Stimulated activated CD4-positive, alpha-beta T cell treated with anti-CD3 and anti-CD28 coated beads, Interleukin-15, amount 100 ng/mL, for 1 hour (primary cell): ENCODE measurements at places on chromosomes 3 and 15.

GRCh38 chr15:52349052-52349700 is 53.6 kb upstream of the MYO5C start:
- DNase-seq = no peak

DNA sequence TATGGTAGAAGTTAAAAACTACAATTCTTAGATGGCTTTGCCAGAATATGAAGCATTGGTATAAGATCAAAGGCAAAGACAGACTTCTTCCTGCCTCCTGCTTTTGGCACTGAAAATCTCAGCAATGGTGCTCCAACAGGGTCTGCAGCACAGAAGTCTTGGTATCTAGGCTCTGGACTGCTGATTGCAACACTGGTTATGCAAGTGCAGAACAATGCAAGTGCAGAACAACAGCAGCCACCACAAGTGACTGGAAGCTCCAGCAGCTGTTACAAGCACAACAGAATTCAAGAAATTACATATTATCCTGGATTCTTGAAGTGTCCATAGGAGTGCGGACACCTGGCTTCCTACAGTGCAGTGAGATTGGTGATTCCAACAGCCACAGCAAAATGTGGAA is 33.7 kb downstream of the ZBTB20 start:
- no peak for DNase-seq

- DNase-seq = no peak
Measured at GRCh38 chr3:88984256-88984655, 123.2 kb upstream of the EPHA3 start.

- DNase-seq = no peak
Measured at GRCh38 chr15:100597862-100598261, 4.1 kb downstream of the LINS1 start.

GRCh38 chr15:44654858-44655257 is 8.6 kb downstream of the SPG11 start:
- no peak for DNase-seq

DNA sequence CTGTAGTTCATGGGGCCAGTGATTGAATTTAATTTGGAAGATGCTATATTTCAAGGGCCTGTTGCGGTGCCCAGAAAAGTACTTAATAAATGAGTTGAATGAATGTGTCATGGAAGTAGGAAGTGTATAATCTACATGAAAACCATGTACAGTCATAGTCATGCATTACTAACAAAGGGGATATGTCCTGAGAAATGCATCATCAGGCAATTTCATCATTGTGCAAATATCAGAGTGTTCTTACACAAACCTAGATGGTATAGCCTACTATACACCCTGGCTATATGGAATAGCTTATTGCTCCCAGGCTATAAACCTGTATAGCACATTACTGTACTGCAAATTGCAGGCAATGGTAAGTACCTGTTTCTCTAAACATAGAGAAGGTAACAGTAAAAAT is 10.7 kb upstream of the MYO5C start:
- DNase-seq = no peak

- no peak for DNase-seq
Measured at GRCh38 chr3:59856934-59857460, 807.2 kb upstream of the CFAP20DC start.

- DNase-seq = no peak
Measured at GRCh38 chr15:29568840-29569532, 253.3 kb downstream of the TJP1 start.

DNA sequence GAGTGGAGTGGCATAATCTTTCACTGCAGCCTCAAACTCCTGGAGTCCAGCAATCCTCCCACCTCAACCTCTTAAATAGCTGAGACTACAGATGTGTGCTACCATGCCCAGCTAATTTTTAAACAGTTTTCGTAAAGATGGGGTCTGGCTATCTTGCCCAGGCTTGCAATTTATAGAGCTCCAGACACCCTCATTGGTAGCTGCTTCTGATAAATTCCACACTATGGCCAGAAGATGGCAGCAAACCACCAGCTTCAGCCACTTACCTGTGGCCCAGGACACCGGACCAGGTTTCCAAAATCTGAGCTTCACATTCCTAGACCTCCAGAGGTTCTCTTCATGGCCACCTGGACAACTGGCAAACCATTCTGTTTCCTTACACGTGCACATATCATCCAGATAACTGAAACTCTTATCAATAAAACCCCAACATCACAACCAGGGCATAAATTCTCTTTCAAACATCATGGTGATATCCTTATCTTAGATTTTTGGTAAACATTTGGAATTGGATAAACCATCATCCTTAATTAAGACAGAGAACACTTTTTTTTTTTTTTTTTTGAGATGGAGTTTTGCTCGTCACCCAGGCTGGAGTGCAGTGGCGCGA is 28.9 kb downstream of the FBXW12 start:
- DNase-seq = peak; percentile 10

GRCh38 chr3:3015185-3016089 is 94.7 kb downstream of the IL5RA start:
- no peak for DNase-seq

DNA sequence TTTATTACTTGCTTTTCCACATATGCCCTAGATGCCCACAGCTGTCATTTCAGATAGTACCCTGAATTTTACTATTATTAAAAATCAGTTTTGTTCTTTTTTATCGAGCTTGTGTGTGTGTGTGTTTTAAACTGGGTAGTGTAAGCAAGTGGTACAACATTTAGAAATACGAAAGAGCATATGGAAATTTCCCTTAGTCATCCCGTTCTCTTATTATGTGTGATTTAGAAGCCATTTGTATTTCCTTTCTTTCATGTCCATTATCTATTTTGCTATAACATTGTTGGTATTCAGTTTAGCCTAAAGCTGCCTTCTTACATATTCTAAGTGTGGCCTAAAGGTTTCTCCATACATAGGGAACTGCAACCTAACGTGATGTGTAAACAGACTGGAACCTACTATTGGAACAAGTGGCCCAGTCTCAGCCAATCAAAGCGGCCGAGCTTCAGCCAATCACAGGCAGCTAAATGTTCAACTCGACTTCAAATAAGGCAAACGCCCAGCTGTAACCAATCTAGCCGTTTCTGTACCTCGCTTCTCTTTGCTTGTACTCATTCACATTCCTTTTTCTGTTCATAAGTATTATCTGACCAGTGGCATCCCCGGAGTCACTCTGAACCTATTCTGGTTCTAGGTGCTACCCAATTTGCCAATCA is 14.7 kb upstream of the SYN2 start:
- no peak for DNase-seq

- DNase-seq = no peak
Measured at GRCh38 chr3:197907196-197907595, 42.8 kb upstream of the RPL35A start.

DNA sequence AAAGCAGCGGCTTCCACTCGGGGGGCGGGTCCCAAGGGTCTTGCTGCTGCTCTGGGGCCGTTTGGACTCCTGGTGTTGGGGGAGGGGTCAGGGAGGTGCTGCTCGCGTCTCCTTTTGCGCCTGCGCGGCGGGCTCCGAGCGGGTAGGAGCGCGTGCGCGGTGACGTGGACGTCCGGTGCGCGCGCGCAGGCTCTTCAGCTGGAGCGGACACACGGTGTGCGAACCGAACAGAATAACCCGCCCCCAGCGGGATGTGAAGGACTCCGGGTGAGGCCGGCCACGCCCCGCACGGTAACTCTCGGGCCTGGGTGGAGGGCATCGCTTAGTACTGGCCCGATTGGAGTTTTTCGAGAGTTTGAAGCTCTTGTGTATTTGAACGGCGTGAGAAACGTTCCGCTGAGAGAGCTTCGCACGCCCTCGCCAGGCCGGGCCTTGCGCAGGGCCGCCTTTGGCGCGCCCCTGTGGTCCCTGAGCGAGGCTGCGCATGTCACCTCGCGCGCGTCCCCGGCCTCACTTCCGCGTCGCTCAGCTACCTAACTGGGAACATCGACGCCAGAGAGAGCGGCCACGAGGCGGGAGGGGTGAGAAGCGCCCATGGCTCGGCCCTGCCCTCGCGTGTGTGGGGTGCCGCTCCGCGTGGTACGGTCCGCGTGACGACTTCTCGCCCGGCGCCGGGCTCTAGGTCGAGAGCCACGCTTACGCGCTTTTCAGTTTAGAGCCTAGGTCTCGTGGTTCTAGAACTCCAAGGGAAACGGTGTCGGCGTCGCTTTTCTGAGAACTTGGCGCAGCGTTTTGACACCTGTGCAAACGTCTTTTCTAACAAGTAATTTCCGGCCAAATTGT is at the start of gene MGA:
Gene MGA, plus strand, starts transcription at position 171 of the 843 bp plus-strand sequence.
- peak; percentile 84 for DNase-seq

DNA sequence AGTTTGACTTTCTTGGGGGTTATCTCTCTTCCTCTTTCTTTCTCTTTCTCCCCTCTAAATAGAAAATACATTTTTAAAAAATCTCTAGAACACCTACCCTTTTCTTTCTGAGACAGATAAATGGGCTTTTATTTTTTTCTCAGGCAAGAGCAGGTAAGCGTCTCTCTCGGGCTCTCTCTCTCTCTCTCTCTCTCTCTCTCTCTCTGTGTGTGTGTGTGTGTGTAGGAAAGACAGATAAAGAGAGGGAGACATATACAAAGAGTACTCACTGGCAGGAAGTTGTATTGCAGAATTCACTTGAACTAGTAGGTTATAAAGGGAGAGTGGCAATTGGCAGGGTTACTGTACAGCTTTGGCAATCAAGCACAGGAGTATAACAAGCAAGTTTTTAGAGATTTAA is 118.1 kb upstream of the LSAMP start:
- DNase-seq = no peak

DNA sequence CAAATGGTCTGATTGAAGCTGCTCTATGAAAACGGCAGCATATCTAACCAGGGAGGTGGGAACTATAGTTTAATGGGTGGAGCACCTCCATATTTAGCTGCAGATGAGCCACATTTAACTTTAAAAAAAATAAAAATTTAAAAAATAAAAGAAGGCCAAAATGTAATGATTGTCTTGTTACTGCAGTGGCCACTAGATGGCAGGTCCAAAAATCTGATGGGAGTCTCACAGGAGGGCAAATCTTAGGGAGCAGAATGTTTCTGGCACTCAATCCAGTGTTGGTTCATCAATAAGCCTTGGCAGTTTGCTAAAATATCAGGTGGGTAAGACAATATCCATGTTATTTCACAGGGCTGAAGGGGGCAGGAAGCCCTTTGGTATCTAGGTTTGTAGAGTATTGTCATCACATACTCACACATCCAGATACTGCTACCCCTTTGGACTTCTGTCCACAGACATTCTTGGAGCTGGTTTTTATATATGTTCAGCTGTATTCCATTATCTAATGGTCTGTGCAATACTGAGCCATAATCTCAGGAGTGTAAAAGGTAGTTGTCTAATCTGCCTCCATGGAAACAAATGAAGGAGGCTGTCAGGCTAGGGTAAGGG is 233.3 kb downstream of the TIGIT start:
- no peak for DNase-seq

GRCh38 chr3:35944926-35945710 is 305.8 kb downstream of the ARPP21 start:
- no peak for DNase-seq

DNA sequence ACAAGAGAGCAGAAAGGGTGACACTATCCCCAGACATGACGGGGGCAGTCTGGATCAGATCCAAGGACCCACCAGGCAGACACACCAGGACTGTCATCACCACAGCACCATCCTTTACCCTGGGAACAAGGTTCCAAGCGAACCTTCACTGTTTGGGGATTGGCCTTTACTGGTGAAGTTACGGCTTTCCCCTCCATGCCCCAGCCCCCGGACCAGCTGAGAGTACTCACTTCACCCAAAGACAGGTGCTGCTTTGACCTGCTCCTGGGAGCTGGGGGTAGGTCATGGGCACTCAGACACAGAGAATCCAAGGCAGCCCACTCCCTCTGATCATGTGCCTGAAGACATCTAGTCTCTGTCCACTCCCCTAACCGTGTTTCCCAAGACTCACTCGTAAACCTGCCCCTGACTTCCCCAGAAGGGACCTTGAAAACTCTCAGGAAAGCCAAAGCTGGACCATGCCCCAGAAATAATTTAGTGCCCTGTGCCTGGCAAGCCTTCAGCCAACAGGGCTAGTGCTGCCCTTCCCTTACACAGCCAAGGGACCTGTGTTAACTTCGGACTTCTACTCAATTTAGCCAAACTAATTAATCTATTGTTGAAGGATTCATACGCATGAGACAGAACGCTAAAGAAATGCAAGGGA is 2.8 kb downstream of the RRP9 start:
- DNase-seq = no peak

DNA sequence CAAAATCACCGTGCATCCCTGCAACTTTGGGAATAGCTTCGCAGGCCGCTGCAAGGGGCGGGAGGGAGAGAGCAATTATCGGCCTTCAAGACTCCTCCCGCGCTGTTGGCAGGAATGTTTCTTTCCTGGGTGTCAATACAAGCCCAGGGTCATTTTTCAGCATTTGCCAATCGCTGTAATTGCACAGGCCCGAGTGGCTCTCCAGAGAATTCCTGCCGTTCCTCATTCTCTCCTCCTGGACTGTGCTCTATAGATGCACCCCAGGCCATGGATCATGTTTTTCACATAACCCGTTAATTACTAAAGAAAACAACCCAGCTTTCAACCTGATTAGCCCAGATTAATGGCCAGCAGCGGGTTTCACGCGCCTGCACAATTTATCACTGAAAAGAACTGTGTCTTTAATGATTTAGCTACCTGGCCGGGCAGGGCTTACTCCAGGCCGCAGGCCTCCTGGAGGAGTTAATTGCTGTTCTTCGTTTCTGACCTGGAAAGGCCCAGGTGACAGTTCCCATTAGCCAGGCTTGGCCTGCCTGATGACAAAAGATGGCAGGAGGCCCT is 144.3 kb downstream of the OPA1 start:
- no peak for DNase-seq

GRCh38 chr15:82045179-82045891 is 483 bp downstream of the MEX3B start:
- DNase-seq = no peak

GRCh38 chr3:108201258-108201657 is 21.0 kb downstream of the IFT57 start:
- no peak for DNase-seq

GRCh38 chr3:171875923-171876412 is 32.8 kb downstream of the TMEM212 start:
- DNase-seq = no peak
